Spinal cord (tissue), 10 donors: ENCODE measurements at places on chromosomes 7 and 10. TPM values are rescaled to one million over a fixed set of nuclear protein-coding genes. Genes with fewer than 3 reads are reported as not detected.

Gene MRLN
- 25.0 TPM for total RNA-seq

DNA sequence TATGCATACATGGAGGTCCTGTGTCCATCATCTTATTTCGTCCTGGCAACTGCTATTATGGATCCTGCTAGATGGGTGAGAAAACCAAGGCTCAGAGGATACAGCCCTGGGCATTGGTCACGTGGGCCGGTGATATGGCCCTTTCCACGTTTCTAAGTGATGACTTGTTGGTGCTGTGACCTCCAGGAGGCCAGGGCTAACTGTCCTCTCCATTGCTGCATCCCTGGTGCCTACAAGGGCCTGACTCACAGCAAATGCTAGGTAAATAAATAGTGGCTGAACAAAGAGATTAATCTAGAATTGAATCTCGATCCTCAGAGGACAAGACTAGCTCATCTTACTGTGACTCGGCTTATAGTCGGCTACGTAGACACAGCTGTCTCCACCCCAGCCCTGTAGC, 78.6 kb downstream of the FAM53B start:
- DNase-seq, result no peak

DNA sequence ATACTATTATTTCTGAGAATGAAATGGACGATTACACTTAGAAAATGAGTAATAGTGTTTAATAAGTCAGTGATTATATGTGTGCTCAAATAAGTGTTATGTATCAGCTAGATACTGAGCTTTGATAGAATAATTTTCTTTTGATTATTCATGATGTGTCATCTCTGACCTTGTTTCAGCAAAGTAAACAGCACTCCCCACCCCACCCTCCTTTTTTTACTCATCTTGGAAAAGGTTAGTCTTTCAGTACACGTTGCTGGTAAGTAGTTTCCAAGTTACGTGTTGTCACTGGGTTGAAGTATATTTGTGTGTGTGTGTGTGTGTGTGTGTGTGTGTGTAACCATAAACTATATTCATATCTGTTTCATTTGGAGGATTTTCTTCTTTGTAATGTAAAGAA, 84.1 kb downstream of the GNAI1 start:
- DNase-seq, result no peak

GRCh38 chr10:25026463-25026862, 10.1 kb downstream of the THNSL1 start:
- DNase-seq, result no peak

DNA sequence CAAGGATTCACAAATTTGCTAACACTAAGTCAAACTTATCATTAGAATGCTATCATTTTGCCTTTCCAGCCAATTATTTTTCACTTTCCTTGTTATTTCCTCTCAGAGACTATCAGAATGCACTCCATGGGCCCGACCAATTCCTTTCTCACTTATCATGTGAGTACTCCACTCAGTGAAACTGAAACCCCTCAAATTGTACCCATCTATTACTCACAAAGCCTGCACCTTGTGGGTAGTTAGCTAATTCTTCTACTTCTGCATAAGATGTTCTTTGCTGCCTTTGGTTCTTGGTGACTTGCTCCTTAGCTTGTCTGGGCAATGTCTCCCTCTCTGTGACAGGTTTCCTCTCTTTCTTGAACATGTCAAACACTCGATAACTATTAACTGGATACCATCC, 35.2 kb upstream of the MBL2 start:
- DNase-seq, result no peak

- DNase-seq, result no peak
These were observed 28.1 kb downstream of the STAMBPL1 start for GRCh38 chr10:88908194-88908593.

DNA sequence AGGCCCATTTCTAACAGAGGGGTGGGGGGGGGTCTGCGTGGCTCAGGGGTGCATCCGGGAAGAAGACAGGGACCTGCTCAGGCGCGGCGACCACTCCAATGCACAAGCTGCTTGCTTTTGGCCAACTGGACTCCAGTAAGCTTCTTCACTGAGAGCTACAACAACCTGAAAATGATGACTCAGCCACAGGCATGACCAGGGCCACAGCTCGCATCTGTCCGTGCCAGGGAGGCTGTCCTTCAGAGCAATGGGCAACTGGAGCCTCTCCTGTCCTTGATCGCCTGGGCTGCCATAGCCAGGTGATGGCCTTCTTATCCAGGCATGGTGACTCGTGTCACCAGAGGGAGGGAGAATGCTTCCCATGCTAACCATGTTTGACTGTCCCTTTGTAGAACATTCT, 81.6 kb upstream of the RNF32 start:
- no peak for DNase-seq

DNA sequence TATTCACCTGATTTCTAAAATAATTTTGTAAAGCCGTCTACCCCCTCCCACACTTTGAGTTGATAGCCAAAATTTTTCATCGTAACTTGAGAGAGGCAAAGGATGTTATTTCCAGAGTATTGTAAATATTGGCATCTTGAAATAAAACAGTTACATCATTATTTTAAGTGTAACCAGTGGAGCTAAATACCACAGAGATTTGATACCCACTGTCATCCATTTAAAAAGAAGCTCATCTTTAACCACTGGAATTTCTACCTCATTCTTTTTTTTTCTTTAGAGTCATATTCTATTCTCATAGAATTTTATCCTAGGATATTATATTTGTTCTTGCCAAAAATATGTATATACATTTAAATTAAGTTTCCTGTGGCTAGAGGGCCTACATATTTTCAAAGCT, 48.6 kb downstream of the CAMK1D start:
- no peak for DNase-seq

- no peak for DNase-seq
These were observed 9.4 kb upstream of the NKX2-3 start for GRCh38 chr10:99523251-99523773.

- DNase-seq, result no peak
These were observed 67.2 kb upstream of the FAM204A start for GRCh38 chr10:118409295-118409694.

Gene LAMB4
- total RNA-seq, result 0.50 TPM

Gene PARP12
- 16.3 TPM for total RNA-seq

Gene FAM25C
- total RNA-seq, result not detected

Gene VPS41
- total RNA-seq, result 91.6 TPM

DNA sequence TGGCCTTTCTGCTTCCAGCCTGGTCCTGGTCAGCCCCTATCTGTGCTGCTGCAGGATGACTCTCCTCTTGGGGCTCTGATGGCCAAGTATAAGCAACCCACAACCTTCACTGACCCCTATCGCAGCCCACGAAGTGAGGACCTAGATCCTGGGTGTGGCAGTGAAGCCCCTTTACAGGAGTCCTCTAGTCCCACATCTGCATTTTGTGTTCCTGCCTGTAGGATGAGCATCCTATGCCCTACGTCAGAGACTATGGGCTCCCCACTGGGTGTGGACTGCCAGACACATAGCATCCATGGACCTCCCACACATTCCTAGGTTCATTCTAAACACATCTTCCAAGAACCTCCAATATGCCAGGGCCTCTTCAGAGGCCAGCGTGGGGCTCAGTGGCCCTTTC, 29.0 kb downstream of the ARHGAP22 start:
- no peak for DNase-seq

Gene ZP3
- 2.3 TPM for total RNA-seq

DNA sequence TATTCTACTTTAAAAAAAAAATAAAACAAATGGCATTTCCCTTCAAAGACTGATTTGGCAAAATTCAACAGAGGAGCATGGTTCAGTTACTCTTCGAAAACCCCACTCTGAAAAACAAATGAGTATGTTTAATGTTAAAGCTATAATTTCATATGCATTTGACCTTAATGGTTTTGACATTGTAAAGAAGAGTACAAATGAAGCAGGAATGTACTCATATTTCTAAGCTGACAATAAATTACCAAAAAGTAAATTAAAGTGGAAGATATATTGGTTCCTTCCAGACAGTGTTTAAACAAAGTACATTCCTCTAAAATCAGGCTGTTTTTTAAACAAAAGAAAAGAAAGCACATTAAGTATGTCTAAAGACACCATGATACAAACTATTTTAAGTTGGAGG, 16.4 kb downstream of the RGS10 start:
- no peak for DNase-seq

- no peak for DNase-seq
These were observed 18.5 kb downstream of the SFTPA1 start for GRCh38 chr10:79628988-79629954.

DNA sequence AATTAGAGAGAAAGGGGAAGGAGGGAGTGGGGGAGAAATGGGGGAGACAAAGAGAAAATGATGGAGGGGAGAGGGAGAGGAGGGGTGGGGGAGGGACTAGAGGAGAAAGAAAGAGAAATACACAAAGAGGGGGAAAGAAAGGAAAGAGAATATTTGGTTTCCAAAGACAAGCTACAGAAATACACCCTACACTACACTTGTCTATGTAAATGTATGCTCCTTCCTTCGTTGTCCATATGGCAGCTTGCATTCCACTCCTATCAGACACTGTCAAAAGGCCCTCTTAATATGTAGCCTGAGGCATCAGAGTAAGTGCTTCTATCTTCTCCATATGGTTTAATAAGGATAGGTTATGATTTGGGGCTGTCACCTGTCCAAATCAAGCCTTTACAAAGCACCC, 92.8 kb upstream of the FEZF1 start:
- DNase-seq, result no peak

Gene BUB3
- 125 TPM for total RNA-seq

DNA sequence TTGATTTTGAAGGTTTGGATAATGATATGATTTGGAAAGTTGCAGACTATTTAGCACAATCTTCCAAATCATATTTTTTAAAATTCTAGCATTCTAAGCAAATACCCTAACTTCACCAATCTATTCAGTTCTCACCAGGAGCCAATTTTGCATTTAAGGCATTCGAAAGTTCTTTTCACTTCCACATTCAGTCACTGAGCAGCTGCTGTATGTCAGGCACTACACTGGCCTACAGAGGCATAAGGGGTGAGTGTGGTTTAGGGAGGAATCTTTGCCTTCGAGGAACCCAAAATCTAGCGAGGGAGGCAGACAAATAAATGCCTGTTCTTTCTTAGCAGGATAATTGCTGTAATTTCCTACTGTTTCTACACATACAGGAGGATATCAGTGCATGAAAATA, 10.7 kb upstream of the UCN3 start:
- DNase-seq, result no peak

GRCh38 chr10:70503776-70504175, 25.2 kb downstream of the PALD1 start:
- DNase-seq, result no peak

GRCh38 chr7:77752016-77752415, 46.2 kb downstream of the TMEM60 start:
- DNase-seq, result no peak

DNA sequence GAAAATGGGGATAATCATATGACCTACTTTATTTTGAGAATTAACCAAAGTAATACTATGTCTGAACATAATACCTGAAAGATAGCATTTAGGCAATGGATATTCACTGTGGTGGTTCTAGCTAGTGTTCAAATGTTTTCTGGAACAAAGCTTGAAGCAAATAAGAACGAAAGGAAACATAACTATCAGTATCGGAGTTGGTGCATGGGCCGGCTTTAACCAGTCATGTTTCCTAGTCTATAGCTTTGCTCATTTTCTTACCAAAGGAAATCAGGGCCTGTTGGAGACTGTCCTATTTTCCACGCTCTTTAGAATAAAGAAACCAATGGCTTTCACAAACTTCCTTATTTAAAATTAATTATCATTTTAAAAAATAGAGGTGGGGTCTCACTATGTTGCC, 8.9 kb downstream of the IL2RA start:
- no peak for DNase-seq
